Activated CD4-positive, alpha-beta memory T cell treated with anti-CD3 and anti-CD28 coated beads, Interleukin-2, amount 10 ng/mL, durations not matched to agents 7 days and 5 days (primary cell): ENCODE measurements at places on chromosomes 7 and 10.

DNA sequence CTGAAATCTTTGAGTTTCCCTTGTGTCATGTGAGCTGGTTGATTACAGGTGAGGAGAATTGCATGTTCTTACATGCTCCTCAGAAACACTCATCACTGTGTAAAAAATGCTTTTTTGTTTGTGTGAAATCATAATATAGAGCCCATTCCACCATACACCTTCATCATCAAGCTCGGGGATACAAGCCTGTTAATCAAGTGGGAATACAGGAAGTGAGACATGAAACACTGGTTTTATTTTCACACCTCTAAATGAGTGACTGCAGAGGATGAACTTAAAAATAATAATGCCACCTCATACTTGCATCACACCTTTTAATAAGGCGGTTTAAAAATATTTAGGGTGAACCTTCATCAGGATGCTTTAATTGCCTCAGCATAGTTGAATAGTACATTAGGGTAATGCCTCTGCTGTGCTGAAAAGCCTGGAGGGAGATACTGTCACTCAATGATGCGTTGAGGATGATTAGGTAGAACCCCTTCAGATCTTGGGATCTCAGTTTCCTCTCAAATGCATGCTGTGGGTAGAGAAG, 164.6 kb downstream of the AUTS2 start:
- DNase-seq: no peak

GRCh38 chr10:48801001-48801421, 116.3 kb downstream of the WDFY4 start:
- DNase-seq: no peak

GRCh38 chr7:102080434-102081243, 206.0 kb upstream of the SH2B2 start:
- DNase-seq: no peak

DNA sequence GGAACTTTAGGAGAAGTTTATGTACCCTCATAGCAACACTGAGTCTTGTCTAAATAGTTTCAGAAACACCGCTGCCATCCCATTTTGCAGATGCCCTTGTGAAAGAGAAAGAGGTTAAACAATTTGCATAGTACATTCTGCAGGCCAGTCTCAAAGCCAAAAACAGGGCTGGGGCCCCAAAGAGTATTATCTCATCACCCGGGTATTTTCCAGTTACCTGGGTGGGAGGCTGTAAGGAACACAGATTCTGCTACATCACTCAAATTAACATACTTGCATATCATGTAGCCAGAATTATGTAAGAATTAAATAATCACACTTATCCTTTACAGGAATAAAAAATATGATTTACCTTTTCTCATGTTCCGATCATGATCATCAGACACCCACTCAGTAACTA, 3.1 kb upstream of the FAM171A1 start:
- DNase-seq: no peak

DNA sequence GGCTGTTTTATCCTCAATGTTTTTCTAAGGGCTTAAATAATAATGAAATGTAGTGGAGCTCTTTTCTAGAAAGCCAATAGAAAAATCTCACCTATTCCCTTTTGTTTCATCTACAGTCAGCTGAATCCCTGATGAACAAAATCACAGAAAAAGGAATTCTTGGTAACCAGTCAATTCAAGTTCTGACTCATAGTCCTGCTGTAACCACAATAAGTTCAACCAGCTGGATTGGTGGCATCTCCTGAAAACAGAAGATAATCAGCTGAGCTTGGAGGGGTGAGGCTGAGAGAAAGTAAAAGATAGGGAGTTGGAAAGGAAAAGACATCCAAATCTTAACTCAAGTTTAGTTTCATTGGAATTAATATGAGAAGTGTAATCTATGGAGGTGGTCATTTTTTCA, 772.1 kb downstream of the CCSER2 start:
- no peak for DNase-seq

GRCh38 chr7:29495653-29496052, 68.0 kb upstream of the PRR15 start:
- no peak for DNase-seq

DNA sequence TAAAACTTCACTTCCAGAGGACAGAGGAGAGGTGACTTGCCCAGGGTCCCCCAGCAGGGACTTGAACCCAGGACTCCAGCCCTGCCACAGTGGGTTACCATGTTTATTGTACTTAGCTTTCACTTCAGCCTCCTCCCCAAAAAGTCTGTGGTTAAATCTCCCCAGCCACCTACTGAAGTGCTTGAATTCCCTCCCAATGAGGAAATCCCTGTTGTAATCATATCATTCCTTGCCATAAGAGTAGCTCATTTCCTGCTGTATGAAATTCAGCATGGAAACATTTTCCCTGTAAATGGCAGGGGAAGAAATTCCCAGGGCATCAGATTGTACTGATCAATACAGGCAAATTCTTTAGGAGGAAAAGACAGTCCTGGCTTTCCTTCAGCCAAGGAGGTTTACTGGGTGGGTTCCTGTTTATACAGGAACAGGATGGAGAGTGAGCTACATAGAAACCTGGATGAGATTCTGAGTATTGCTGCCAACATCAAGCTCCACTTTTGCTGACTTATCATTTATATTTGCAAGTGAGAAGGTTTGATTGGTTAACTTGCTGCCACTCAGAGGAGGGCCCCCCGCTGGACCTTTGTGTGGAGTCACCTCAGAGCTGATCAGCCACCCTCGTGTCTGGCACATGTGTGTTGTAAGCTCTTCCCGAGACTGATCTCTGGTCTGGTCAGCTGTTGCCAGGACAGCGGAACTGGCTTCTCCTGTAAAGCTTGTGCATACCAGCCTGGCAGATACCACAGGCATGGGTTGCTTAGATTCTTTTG, 16.4 kb upstream of the PDZD8 start:
- DNase-seq: no peak

DNA sequence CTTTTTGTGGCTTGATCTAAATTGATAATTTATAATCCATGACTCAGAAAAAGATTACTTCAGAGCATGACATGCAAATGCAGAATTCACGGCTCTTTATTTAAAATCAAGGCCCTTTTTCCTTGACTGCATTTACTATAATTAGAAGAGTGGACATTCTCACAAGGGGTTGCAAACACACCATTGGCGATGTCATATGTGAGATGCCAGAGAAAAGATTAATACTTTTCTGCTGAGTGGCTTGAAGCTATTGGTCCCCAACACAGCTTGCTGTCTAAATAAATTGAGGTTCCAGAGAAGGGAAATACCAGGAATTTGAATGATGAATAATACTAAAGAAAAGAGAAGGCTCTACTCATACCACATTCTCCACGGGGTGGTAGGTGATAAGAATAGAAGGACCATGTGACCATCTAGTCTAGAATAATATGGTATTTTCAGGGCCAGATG, 78.7 kb upstream of the ARID5B start:
- DNase-seq: no peak

DNA sequence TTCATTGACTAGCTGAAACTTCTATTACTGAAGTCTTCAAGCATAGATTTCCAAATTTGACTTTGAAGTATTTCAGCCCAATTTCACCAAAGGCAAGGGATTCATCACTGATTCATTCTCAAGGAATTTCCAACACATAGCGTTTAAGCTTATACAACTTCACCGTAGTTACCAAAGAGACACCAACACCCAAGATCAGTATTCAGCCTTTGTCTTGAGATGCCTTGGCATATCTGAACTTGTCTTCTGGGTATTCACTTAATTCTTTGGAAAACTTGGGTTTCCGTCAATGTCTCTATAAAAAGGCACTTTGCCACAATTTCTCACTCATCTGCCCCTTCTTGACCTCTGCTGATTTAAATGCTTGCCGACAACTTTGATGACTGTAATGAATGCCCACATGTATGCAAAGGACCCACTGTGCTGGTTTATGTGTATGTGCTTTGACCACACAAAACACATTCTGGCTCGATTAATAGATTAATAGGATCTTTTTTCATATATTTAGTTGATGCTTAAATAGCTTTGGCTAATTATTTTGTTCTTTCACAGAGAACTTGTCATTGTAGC, 49.6 kb downstream of the TES start:
- no peak for DNase-seq

GRCh38 chr7:73707045-73707631, 12.3 kb downstream of the STX1A start:
- DNase-seq: no peak

GRCh38 chr10:113094114-113094486, 144.1 kb downstream of the TCF7L2 start:
- no peak for DNase-seq

DNA sequence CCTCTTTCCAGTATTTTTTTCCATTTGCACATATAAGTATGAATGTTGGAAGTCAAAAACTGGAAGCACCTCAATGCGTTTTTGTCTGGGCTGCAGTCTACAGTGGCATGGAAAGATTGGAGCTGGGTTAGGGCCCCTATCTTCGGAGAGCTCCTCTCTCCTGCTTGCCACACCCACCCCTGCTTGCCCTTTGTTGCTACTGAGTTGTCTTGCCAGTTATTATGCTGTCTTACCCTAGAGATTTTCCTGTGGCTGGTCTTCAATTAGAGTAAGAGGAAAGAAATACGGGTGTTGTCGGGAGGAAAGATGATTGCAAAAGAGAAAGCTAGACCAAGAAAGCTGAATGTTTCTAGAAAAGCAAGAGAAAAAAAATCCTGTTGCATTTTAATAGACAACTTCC, 228.9 kb upstream of the CELF2 start:
- DNase-seq: no peak

DNA sequence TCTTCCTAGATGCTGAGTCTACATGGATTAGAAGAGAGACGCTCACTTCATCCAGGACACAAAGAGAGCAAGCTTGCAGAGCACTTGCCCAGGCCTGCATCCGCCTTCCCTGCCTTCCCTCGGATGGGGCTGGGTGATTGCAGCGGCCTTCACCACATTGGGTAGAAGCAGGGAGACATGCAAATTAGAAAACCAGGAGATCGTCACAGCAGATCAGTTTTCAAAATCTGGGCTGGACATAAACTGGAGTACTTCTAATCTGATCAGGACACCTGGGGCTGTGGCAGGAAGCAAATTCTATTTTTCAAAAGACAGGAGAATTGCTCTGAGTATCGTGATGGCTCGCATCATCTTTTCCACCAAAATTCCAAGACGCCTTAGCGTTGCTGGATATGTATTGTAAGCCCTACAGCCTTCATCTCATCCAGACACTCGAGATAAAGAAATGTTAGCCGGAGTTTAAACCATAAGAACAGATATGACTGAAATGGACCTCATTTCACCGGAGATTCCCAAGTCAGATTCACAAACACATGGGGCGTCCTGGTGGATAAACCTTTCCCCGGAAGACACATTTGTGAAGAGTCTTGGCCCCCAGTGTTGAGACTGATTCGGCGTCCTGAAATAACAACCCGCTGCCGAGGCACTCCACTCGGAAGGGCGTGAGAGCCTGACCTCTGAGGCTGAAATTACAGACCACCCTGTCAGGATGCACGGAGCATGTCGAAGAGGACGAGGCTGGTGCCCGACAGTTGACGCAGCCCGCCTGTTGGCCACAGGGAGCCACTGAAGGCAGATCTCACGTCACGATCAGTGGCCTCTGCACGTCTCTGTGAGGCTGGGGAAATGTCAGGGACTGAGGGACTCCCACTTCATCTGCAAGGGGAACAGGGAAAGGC, 91.2 kb upstream of the PARD3 start:
- DNase-seq: no peak

DNA sequence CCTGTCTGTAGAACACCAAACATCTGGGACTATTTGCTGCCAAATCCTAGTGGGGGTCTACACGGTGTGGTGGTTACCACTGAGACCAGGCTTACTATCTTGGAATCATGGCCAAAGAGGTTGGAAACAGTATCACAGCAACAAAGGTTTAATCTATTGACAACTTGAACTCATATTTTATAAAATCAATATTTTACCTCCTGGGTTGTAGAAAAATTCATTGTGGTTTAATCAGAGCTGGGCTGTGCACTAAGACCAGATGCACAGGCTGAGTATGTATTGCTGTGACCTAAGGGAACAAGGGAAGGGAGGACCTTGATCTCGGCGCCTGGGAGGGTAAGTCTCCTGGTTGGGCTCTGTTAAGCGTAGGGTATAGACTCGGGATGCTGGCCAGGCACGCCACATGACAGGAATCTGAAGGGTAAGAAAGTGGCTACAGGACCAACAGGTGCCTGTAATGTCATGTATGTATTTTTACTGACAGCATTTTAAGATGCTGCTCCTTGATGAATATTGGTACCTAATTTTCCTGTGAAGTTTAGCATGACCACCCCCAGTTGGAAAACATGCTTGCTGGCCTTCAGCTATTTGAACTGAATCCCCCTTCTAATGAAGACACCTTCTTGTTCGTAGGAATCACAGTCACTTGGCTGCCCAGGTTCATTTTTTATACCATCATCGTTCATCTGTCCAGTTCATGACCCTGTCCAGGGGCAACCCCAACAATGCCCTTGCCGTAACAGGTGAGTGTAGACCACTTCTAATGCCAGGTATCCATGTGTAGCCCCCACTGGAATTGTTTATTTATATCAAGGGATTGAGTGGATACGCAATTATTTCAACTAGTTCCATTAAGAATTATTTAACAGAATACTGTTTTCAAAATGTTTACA, 79.5 kb downstream of the EZH2 start:
- DNase-seq: no peak

- DNase-seq: no peak
Observed at GRCh38 chr7:11436316-11436715, 395.7 kb downstream of the THSD7A start.

DNA sequence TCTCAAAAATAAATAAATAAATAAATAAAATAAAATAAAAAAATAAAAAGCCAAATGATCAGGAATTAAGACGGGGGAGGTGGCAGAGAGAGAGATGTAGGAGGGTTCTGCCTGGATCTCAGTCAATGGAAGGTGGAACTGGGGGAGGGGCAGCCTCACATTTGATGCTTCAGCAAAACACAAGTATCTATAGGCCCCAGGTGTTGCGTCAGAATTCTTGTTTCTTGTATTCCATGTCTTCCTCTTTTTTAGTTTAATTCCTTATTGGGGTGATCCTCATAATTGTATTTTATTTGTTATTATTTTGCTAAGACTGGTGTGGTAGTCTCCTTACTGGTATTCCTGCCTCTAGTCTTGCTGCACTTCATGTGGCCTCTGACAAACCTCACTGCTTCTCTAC, 41.4 kb upstream of the SMARCD3 start:
- no peak for DNase-seq

GRCh38 chr7:129072479-129073011, 17.6 kb upstream of the TNPO3 start:
- no peak for DNase-seq

DNA sequence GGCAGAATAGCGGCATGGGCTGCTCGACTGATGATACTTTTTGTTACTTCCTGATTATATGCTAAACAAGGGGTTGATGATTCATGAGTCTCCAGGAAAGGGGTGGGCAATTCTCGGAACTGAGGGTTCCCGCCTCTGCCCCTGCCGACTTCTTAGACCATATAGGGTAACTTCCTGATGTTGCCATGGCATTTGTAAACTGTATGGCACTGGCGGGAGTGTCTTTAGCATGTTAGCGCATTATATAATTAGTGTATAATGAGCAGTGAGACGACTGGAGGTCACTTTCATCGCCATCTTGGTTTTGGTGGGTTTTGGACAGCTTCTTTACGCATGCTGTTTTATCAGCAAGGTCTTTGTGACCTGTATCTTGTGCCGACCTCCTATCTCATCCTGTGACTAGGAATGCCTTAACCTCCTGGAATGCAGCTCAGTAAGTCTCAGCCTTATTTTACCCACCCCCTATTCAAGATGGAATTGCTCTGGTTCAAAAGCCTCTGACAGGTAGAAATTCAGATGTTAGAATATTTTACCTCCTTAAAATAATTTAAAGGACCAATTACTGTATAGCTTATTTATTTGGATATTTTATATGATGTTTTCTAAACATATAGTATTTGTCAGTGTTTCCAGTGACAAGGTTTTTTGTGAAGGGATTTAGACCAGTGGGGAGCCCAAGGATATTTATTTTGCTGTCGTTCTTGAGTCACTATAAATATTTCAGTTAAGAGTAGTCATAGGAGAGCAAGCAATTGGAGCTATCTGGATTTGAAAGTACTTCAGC, 90.1 kb upstream of the PIK3CG start:
- DNase-seq: peak; percentile 37
